ENCODE measurements at places on chromosomes 16 and 17.

DNA sequence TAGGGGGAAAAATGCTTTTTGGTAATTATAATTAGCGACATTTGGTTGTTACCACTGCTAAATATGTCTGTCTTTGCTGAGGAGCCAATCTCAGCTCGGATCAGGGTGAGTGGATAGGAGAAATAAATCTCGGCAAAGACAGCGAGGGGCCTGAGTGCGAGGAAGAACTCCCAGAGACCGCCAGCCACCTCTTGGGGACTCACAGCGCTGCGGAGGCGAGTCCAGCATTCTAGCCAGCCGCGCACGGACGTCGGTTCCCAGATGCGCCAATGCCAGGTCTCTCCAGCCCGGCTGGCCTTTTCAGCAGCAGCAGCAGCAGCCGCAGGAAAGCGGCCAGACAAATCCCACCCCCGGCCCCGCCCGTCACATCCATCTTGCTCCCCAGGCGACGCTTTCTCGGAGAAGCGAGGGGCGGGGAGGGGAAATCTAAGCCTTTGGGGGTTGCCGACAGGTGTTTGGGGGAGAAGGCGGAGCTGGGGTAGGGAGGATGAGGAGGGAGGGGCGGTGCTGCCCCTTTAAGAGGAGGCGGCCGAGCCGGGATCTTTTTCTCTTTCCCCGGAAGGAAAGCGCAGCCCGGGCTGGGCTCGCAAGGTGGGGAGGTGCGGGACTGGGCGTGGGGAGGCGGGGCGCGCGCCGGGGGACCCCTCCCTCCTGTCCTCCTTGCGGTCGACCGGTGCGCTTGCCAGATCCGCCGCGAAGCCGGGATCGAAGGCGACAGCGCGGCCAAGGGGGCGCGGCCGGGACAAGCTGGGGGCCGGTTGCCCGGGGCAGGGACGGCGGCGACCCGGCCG lies at the start of gene ITGA3:
Gene ITGA3, plus strand, starts transcription at position 685 of the 791 bp plus-strand sequence. CDS start 330 bp downstream, outside the sequence.
- DNase-seq: peak; percentile 39

DNA sequence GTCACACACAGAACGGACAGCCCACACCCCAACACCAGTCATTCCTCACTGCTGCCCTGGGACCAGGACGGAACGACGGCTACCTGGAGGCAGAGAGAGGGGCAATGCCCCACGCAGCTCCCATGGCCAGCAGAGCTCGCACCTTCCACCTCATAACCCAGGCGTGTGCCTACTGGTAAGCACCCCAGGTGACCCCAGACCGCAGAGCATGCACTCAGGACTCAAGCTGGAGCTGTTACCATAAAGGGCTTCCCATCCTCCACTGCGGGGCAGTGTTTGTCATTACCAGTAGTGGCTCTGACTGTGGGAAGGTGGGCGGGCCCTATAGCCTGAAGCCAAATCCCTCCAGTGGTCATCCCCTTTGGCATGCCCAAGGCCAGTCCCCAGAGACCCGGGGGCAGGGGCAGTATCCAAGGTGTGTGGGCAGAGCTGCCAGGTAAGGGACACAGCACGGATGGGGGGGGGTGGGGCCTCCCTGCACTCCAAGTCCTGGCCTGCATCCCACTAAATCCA lies 4.7 kb upstream of the BCAR1 start:
- no peak for DNase-seq

- DNase-seq: no peak
Measured at GRCh38 chr16:10938321-10938720, 3.9 kb downstream of the DEXI start.

- no peak for DNase-seq
Measured at GRCh38 chr16:52825892-52826291, 226.8 kb downstream of the CHD9NB start.

GRCh38 chr17:6092182-6092902 lies 22.2 kb downstream of the WSCD1 start:
- DNase-seq: no peak

GRCh38 chr16:11665071-11665491 lies 3.2 kb upstream of the SNN start:
- DNase-seq: no peak

DNA sequence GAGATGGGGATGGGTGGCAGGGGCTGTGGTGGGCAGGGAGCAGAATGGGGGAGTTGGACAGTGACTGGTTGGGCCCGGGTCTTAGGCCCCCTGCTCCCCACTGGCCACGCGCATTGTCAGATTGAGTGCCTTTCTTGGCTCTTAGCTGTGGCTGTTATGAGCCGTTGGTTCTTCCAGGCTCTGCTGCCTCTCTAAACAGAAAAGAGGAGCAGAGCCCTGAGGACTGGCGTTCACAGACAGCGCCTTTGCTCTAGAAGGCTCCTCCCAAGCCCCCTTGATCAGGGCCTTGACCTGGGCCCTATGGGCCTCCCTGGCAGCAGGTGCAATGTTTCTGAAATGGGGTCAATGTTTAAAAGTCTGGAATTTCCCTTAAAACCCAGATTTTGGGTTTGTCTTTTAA lies 14.8 kb upstream of the NUDT16L1 start:
- DNase-seq: no peak

DNA sequence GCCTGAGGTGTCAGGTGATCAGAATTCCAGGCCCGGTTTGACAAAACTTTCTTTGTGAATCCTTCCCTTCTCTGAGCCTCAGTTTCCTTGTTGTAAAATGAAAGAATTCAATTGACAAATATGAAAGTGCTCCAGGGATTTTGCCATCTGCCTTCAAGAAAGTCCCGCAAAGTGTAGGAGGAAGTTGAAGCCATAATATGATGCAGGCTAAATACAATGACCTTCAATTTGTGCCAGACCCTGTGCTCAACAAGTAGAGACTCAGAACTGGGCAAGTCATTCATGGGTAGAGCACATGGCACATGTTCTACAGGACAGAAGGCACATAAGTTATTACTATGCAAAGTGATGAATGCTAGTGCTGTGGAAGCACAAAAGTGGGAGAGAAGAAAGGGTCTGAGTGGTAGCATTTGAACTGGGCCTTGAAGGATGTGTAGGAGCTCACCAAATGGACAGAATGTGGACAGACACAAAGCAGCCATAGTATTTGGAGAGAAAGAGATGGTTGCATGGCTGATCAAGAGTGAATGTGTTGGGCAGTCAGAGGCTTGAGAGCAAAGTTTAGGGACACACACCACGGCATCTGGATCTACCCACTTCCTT lies 2.4 kb upstream of the SCIMP start:
- no peak for DNase-seq

GRCh38 chr16:47025641-47026040 lies 52.2 kb upstream of the DNAJA2 start:
- DNase-seq: no peak

- no peak for DNase-seq
Measured at GRCh38 chr16:1367486-1368174, 15.9 kb downstream of the GNPTG start.

DNA sequence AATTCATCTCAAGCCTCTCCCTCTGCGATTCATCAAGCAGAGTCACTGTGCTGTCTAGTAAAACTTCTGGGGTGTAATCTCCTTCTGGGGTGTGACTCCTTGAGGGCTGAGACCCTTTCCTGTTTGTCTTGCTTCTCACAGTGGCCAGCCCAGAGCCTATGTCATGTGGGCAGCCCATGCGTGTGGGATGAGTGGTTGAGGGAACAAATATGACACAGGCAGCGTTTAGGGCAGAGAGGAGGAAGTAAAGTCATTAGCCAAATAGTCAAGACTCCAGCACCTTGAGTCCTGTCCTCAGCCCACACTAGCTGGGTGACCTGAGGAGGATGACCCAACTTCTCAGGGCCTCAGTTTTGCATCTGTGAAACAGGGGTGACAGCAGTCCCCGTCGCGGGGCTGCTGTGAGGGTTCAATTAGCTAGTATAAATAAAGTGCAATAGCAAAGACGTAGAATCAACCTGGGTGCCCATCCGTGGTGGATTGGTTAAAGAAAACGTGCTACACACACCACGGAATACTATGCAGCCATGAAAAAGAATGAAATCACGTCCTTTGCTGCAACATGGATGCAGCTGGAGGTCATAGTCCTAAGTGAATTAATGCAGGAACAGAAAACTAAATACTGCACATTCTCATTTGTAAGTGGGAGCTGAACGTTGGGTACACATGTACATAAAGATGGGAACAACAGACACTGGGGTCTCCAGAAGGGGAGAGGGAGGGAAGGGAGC lies 4.5 kb upstream of the ITGAX start:
- DNase-seq: no peak
